ENCODE measurements at places on chromosomes 1 and 21.

- DNase-seq, result no peak
These were observed 15.1 kb downstream of the RNF19B start for GRCh38 chr1:32949519-32949918.

- DNase-seq, result no peak
These were observed 37.3 kb upstream of the ACTL8 start for GRCh38 chr1:17717594-17718535.

DNA sequence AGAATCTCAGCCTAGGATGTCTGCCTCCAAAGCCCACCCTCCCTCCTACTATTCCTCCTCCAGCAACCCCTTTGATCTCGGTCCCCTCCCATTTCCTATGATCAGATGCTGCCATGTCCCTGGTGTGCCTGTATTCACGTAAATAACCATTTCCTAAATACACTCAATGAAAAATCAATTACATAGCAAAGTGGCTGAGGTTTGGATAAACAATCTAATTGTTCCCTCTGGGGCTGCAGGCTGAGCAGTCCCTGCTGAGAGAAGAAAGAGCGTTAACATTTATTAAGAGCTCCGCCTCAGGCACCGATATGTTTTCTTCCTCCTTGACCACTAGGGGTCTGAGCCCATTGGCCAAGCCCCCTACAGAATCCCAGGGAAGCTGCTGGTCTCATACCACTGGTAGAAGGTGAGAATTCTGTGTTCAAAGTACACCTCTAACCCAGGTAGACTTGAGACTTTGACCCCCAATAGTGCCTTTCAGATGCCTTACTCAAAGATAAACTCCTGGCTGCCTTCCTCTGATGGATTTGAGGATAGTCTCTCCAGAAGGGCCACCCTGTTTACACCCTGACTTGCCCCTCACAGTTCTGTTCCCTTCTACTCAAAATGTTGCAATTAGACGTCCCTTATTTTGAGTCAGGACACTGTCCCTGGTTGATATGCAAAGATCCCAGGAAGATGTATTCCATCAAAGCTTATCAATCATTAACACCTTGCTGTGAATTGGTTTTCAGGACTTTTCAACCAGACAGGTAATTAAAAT, 33.9 kb upstream of the CAMK1G start:
- DNase-seq, result no peak

DNA sequence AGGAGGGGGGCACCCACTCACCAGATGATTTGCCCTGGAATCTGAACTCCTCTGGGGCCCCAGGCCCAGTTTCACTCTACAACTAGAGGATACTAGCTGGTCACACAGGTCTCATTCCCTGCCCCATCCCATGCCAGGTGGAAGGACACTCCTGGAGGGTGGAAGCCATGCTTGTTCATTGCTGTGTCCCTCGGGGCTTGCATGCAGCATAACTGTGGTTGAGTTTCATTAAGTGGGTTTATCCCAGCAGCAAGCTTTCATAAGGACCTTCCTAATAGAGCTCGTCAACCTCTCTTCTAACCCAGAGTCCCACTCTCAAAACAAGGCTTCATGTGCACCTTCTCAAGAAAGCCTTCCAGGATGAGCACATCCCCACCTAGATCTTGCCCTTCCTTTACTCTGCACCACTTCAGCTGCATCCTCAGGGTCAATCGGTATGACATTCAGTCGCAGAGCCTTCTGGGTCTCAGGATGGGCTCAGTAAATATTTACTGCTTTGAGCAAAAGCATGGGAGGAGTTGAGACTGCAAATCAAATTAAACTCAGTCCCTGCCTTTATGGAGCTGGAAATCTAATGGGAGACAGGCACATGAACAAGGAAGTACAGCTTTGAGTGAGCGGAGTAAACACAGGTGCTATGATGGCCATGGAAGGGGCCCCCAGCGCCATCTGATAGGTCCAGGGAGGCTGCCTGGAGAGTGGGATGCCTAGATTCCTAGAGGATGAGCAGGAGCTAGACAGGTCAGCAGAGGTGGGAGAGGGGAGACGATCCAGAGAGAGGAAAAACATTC, 32.3 kb downstream of the LAMB3 start:
- DNase-seq, result no peak

- no peak for DNase-seq
These were observed 10.4 kb upstream of the FCMR start for GRCh38 chr1:206932177-206932576.

DNA sequence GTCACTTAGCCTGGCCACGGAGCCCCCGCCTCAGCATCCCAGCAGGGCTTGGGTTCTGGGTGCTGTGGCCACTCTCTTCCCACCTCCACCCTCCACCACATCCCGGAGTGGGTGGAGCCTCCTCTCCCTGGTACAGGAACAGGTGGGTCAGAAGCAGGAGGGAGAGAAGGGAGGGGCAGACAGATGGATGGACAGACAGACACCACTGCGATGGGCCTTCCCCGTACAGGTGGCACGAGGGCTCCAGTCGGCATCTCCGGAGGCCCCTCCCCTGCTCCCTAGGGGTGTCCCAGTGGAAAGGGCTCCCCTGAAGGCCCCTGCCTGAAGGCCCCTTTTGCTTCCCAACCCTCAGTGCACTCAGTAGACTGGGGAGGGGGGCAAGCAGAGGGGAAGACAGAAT, 96.9 kb upstream of the TARDBP start:
- no peak for DNase-seq

- DNase-seq, result no peak
These were observed 281.5 kb upstream of the ADGRL4 start for GRCh38 chr1:79287982-79288381.

- DNase-seq, result no peak
These were observed 28.9 kb upstream of the EFCAB14 start for GRCh38 chr1:46747683-46748288.

- no peak for DNase-seq
These were observed 20.1 kb upstream of the SELENON start for GRCh38 chr1:25779894-25780293.

DNA sequence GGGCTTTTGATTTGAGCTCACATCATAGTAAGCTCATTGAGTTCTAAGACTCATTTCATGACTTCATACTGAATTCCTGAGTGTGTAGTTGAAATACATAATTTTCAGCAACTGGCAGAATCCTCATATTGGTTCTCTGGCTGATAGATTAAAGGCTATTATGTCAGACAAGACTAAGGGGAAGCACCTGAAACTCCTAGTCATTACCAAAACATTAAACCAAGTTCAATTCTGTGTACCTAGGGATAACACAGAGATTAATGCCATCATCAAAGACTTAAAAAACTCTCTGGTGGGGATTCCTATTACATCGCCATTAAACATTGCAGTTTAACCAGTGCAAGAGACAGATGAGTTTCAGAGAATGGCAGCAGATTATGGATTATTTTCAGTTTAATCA, 339.1 kb downstream of the PTPRC start:
- DNase-seq, result no peak

DNA sequence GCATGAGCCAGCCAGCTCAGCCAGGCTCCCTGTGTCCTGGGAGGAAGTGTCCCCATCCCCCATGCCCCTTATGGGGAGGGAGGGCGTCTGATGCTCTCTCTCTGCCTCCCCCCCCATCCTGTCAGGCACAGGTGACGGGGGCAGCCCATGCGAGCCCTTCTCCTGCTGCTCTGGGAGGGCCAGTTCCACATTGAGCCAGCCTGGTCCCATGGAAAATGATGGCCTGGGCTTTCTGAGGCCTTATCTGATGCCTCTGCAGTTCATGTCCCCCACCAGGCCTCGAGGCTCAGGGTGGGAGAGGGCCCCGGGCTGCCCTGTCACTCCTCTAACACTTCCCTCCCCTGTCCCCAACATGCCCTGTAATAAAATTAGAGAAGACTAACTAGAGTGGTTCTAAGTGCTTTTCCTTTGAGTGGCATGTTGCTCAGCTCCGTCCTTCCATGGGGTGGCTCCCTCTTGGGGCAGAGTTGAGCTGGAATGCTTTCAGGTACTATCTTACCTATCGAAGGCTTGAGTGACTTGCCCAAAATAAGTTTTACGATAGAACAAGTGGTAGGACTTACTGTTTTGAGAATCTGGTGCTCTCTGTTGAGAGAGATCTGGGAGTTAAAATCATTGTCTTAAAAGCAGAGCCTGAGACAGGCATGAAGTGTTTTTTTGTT, 1.8 kb upstream of the MTFR1L start:
- no peak for DNase-seq

DNA sequence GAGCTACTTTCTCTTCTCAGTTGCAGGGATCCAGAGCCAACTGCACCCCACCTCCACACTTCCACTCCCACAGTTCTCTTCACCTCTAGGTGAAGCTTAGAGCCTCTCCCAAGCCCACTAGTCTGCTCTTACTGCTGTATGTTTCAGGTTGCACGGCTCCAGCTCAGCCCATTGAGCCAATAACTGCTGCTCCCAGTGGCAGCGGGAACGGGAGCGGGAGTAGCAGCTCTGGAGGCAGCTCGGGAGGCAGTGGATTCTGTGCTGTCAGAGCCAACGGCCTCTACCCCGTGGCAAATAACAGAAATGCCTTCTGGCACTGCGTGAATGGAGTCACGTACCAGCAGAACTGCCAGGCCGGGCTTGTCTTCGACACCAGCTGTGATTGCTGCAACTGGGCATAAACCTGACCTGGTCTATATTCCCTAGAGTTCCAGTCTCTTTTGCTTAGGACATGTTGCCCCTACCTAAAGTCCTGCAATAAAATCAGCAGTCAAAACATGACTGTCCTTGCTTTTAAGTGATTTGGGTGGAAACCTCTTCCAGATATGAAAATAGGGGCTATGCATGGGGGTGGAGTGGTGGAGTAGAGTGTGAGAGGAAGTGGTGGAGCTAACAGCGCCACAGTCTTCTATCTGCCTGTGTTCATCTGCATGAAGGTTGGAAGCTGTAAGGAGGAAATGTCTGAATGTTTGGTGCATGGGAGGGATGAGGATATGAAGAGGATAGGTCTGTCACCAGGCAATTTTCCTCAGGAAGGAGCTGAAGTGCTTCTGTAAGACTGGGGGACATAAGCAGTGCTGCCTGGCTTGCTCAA, 29.6 kb downstream of the CHIA start:
- no peak for DNase-seq

DNA sequence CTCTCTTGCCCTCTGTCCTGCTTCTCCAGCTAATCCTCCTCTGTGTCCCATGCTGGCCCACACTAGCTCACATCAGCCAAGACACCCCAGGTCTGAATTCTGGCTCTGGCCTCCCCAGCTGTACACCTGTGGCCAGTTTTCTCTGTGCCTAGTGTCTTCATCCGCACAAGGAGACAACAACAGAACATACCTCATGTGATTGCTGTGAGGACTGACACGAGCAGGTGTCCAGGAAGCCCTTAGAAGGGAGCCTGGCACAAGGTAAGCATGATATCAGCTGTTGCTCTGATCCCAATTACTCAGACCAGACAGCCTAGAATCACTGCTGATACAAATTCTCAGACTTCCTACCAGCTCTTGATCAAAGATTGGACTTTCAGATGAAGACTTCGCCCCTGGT, 71.2 kb upstream of the GJB5 start:
- no peak for DNase-seq

- no peak for DNase-seq
These were observed 599.8 kb upstream of the CXADR start for GRCh38 chr21:16913010-16913409.

DNA sequence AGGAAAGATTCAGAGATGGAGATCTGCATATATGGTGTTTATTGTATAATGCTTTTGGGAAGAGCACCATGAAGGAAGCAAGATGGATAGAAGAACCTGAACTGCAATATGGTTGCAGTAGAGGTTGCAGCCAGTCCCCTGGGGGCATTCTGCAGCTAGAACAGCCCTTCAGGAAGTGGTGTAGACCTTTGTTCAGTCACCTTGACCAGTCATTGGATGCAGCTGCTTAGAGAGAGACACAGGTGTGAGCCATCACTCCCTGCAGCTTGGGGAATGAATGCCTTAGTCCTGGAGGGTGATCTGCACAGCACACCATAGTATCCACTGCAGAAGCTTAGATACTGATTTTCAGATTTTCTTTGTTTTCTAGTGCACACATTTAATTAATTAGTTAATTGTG, 42.3 kb downstream of the NEK7 start:
- no peak for DNase-seq

- DNase-seq, result no peak
These were observed 107.6 kb upstream of the KLHDC7A start for GRCh38 chr1:18373151-18373550.

DNA sequence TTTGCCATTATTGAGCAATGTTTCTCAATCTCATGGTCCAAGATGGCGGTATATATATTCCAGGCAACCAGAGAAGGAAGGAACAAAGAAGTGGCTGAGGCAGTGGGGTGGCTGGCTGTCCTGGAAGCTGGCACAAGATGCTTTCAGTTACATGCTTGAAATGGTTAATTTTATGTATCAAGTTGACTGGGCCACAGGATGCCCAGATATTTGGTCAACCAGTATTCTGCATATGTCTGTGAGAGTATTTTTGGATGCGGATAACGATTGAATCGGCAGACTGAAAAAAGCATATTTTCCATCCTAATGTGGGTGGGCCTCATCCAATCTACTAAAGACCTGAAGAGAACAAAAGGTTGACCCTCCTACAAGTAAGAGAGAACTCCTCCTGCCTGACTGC, 55.2 kb downstream of the MAP3K7CL start:
- no peak for DNase-seq

DNA sequence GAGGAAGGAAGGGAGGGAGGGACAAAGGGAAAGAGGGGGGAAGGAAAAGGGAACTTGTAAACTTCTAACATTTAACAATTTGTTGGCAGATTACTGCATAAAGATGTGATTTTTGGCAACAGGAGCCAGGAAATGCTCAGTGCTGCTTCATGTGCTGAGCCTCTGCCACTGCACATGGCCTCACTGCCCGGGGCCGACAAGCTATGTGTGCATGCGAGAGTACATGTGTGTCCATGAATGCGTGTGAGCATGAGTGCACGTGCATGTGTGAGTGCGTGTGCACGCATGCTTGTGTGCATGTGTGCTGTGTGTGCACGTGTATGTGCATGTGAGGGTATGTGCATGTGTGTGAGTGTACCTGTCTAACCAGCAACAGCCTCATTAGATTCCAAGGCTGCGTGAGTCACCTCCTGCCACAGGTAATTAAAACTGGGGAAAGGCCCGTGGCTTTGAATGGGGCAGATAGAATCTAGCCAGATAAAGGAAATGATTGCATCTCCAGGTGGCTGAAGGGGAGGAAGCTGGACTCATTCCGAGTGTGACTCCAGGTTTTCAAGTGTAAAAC, 41.4 kb upstream of the TSPEAR start:
- DNase-seq, result no peak

DNA sequence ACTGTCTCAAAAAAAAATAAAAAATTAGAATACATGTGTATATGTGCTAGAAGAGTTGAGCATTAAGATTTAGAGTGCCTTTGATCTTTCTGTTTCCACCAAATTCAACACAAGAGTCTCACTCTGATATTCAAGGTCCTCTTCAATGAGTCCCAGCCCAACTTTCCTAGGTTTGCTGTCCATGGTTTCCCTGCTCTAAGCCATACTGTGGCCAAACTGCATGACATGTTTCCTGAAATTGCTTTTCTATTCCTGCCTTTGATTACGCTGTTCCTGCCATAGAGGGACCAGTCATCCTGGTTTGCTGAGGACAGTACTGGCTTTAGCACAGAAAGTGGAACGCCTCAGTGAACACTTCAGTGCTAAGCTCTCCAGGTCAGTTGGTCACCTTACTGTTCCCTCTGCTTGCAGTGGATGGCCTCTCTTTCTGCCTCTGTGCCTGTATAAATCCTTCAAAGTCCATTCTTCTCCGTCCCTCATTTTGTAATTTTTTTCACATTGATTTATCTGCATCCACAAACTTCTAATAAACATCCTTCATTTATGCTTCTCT, 305.9 kb upstream of the PROX1 start:
- DNase-seq, result no peak

- DNase-seq, result no peak
These were observed 1.2 kb upstream of the FHAD1 start for GRCh38 chr1:15245593-15246360.

Measured in omental fat pad (tissue), 4 donors.